ENCODE measurements at places on chromosomes 2 and 18.
A peak's percentile ranks its signal among the peaks of the same experiment; 100 is the strongest.

- DNase-seq, result peak; percentile 18
These were observed 1.3 kb downstream of the IFIH1 start for GRCh38 chr2:162317058-162317742.

DNA sequence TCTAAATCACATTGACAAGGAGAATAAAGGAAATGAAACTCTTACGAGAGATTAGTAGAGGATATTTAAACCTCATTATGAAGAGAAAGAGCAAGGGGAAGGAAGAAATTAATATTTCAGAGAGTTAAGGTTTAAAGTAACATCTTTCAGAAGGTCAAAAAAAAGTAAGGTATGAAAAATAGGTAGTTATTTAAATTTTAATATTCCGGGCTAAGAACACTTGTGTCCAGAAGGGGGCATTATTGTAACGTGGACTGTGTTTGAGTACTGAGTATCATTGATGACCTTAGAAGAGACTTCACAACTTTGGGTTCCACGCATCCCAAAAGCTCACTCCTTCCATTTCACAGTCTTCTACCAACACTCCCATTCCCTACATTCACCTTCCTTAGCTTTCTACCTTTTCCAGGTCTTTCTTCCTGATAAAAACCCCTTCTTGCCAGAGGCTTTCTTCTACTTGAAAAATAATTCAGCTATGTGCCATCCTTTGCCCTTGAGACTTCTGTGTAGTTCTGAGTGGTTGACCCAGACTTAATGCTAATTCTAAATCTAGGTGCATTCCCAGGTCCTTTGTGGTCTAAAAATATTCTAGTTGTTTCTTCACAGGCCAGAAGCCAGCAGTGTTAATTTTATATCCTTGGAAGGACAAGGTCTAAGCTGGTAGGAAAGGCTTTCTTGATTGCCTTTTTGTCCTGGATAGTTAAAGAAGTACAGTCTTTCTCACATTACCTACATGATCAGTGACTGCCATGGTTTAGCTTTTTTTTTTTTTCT lies 16.5 kb downstream of the DYNC1I2 start:
- DNase-seq, result peak; percentile 46

- DNase-seq, result no peak
These were observed 1302.3 kb upstream of the NRXN1 start for GRCh38 chr2:52334185-52334584.

DNA sequence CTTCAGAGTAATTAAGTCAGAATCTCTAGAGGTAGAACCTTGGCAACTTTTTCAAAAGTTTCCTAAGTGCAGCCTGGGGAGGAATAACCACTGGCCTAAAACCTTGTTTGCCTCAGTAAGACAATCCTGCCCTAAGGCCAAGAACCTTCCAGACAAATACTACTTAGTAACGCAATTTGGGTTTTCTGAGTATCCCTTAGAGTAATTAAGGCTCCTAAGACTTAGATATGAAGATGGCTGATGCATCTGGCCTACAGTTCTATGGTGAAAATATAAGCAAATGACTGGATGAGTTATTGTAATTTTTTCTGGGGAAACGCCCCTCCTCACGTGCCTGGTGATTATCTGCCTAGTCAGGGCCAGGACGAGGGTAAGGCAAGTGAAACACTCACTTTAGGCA lies 95.7 kb upstream of the DLX2 start:
- DNase-seq, result no peak

- DNase-seq, result peak; percentile 75
These were observed 114.5 kb downstream of the INSIG2 start for GRCh38 chr2:118202707-118203303.

DNA sequence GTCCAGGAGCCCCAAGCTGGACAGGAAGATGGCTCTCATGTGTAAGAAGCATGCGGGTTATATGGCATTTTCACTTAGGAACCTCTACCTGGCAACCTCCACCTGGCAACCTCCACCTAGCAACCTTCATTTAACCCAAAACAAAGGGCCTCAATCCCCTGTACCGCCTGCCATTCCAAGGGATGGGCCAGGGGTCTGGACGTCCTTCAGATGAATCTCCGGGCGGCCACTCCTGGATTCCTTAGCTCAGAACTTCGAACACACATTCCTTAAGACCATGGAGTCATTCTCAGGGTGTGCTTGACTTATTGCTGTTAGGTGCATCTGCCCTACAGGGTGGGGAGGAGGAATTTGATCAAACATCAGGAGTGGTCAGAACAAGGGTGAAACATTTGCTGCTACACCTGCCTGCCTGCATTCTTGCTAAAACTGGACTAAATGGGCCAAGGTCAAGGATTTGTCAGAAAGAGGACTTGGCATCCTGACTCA lies 277.6 kb downstream of the PHLPP1 start:
- DNase-seq, result no peak

DNA sequence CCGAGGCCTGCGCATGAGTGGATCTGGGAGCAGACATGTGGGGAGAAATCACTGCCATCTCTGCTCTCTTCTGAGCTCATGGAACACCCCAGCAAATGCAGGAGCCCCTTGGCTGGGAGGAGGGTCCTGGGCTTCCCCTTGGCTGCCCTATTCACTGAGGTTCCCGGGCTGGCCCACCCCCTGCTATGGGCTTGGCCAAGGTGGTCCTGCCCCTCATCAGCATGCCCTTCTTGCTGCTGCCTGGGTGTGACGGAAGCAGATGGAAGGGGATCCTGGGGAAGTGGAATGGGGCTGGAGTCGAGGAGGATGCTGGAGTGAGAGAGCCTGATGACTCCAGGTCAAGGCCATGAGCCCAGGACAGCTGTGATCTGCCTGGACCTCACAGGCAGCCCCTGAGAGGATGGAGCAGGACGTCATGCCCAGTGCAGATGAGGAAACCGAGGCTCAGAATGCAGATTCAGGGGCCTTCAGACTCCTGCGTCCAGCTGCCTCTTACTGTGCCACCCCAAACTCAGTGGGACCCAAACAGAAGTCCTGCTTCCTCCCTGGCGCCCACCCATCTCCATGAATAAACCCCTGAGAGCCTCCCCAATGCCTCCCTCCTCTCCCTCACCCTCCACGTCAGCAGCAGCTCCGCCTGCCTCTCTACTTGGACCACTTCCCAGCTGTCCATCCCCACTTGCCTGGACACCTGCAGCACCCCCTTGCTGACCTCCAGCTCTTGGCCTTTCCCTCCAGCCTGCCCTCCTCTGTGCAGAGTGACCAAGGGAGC lies 4.0 kb downstream of the SNED1 start:
- no peak for DNase-seq

GRCh38 chr18:42640160-42640559 lies 475.3 kb downstream of the RIT2 start:
- DNase-seq, result no peak

DNA sequence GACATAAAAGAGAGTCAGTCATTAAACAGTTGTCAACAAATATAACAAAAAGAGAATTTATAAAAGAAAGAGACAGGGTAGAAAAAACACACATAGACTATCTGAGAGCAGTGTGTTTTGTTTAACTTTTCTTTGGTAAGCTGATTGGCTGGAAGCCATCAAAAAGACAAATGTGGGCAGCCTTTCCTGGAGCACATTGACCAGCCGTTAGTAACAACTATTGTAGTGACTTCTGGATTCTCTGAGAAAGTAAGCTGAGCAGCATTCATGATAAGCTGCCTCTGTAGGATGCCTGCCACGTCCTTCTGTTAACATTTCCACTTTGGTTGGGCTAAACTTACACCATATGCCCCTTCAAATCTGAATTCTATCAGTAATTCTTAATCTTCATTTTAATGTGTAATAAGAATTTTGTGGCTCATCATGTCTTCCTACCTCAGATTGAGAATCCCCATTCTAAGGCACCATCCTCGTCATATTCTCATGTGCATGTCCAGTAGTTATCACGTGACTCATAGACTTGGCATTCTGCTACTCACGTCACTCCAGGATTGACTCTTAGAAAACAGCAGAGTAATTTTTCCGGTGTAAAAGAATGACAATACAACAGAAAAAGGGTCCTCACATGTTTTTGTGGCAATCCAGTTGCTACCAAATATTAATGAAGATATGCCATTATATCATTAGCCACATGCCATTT lies 43.4 kb upstream of the DNAJC10 start:
- no peak for DNase-seq

- no peak for DNase-seq
These were observed 269.1 kb upstream of the SIX3 start for GRCh38 chr2:44672431-44672830.

DNA sequence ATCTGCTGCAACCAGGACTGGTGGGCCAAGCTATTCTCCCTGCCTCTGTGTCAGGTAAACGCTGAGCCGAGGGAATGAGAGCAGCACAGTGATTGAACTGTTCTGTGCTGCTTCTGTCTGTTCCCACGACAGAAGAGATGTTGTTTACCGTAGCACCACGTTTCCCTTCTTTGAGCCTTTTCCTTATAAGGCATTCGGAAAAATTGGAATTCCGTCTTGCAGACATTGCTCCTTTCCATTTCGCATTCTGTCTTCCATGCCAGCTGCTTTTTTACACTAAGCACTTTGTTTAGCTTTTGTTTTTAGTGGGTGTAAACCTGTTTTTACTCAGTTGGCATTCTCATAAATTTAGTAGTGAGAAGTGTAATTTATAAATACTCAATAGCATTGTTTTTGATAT lies 103.1 kb downstream of the ZNF236 start:
- DNase-seq, result no peak
